ENCODE measurements at places on chromosomes 3 and 15.
A peak's percentile ranks its signal among the peaks of the same experiment; 100 is the strongest.

GRCh38 chr3:42071904-42072812, 19.0 kb upstream of the TRAK1 start:
- peak; percentile 96 for DNase-seq

DNA sequence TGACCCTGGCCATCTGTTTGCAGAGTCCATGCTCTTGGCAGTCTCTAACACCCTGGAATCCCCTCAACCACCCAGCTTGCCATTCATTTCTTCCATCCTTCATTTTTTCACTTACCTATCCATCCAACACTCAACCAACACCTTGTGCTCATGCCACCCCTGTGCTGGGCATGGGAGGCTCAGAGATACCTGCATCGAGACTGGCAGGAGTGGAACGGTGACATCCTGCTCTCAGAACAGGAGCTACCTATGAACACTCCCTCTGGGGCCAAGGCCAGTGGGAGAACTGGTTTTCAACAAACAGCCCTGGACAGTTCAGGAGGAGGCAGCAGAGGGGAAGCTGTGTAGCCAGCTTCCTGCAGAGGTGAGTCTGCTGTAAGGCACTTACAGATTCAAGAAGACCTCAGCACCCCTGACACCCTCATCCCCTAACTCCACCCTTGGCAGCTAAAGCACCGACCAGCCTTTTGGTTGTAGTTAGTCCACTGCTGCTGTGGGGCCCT, 19.5 kb upstream of the ATP2B2 start:
- DNase-seq = peak; percentile 33

DNA sequence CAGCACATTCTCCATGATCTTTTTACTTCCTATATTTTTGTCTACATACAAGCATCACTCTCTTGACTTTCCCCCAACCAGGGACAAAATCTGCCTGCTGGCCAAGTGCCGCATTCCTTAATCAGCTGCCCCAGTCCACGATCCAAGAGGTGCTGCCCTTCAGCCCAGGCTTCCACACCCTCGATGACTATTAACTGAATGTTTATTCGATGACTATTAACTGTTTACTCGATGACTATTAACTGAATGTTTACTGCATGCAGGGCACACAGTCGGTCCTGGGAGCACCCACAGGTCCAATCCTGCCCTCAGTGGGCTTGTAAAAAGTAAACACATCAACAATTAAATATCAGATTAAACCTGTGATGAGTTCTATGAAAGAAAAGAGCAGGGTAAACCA, 256.9 kb downstream of the ARRDC4 start:
- no peak for DNase-seq

- DNase-seq = no peak
These were observed 84.7 kb downstream of the MRPL46 start for GRCh38 chr15:88382482-88382983.

DNA sequence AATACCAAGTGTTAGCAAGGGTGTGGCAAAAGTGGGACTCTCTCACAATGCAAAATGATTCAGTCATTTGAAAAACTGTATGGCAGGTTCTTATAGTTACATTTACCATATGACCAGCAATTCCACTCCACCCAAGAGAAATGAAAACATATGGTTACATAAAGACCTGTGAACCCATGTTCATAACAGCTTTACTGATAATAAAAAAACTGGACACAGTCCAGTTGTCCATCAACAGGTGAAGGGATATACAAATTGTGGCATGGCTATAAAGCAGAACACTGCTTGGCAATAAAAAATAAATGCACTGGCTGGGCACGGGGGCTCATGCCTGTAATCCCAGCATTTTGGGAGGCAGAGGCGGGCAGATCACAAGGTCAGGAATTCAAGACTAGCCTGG, 30.8 kb downstream of the RAD18 start:
- no peak for DNase-seq

- no peak for DNase-seq
These were observed 292.8 kb downstream of the MEX3B start for GRCh38 chr15:81752974-81753373.

DNA sequence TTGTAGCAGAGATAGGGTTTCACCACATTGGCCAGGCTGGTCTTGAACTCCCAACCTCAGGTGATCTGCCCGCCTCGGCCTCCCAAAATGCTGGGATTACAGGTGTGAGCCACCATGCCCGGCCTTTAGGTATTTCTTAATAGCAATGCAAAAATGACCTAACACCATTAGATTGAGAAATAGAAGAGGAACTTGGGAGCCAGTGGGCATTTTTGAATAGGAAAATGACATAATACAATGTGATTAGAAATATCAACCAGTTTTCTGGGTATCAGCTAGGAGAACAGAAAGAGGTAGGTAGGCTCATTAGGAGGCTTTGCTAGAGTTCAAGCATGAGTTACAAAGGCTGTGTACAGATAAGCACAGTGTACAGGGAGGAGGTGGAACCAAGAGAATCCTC, 101.8 kb upstream of the TBC1D5 start:
- no peak for DNase-seq

DNA sequence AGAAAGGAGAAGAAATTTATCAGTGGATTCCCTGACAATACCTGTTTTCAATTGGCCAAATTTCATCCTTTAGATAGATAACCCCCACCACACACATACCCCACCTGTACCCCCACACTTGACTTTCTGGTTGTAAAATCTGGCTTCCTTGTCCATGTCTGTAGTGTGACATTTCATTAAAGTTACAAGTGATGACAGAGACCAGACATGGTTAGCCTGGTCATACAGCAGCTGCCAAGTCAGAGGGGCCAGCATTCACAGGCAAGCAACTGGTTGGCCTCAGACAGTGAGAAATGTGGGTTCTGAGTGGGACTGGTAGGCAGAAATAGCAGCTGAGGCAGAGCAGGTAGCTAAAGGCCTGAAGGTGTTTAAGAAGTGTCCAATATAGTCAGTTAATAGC, 238.6 kb upstream of the SOX14 start:
- no peak for DNase-seq

GRCh38 chr3:103337179-103337845, 902.5 kb downstream of the ZPLD1 start:
- no peak for DNase-seq

GRCh38 chr3:174531262-174531982, 327.7 kb upstream of the NAALADL2 start:
- DNase-seq = no peak

GRCh38 chr15:75200765-75201615, 692 bp upstream of the C15orf39 start:
- DNase-seq = peak; percentile 78

DNA sequence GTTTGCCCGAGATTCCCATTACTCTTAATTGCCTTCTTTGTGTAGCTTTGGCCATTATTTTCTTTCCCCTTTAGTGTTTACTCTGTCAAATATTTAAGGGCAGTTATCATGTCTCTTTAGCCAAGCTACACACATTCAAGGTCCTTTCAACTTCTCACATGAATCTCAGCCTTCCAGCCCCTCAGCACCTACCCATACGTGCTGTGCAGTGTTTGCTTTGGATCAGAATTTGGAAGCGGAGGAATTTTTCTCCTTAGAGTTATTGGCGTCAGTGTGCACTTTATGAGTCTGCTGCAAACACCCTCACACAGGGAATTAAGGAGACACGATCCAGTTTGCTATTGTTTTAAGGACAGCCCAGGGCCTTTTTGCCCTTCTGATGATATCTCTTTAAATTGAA, 231.6 kb downstream of the CACNA2D3 start:
- no peak for DNase-seq

GRCh38 chr3:65915477-65915876, 123.2 kb downstream of the MAGI1 start:
- no peak for DNase-seq

GRCh38 chr3:46454209-46454595, 10.5 kb downstream of the LTF start:
- no peak for DNase-seq

DNA sequence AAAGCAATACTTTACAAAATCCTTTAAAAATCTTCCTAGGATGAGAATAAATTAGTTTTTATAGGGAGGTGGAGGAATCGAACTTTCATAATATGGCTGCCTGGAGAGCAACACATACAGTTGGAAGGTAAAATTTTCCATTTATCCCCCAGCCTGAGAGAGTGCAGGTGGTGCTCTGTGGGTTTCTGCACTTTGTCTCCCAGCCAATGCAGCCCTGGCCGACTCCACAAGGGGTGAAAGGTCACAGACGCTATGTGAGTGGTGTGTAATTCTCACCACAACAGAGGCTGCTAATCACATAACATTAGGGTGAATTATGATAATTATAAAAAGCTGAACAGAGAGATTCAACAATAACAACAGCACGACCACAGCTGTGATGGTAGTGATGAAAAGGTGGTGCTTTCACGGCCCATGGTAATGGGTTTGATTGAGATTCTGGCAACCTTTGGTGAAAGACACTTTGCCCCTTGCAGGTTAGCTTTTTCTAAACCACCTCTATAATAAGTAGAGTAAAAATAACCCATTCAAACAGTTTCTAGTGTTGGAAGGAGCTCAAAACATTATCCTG, 30.1 kb upstream of the NANOGP8 start:
- no peak for DNase-seq

DNA sequence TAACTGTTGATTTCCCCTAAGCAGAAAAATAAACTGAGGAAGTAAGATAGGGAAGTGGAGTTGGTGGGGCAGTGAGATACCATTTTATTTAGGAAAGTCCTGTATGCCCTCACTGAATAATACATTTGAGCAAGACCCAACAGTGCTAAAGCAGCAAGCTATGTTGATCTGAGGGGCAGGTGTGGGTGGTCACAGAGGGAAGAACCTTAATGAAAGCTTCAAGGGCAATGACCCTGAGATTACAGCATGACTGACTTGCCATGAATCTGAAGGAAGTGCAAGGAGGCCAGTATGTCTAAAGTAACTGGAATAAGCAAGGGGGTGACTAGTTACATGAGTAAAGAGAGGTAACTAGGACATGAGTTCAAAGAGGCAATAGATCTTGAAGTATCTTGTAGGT, 159.5 kb downstream of the CD47 start:
- no peak for DNase-seq

DNA sequence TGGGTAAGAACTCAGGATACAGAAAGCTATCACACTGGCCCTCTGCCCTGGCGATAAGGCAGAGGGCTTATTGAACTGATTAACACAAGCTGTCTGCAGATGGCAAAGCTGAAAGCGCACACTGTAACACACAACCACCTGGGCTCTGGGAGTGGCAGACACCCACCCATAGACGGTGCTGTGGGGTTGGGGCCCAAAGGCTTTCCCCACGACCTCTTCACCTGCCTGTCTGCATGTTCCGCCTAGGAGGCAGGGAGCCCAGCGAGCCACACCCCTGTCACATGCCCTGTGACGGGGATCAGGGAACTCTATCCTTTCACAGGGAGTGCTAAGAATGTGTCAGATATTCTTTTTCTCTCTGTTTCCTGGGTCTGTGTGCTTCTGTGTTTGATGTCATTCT, 12.1 kb upstream of the TFG start:
- DNase-seq = no peak

GRCh38 chr15:50358845-50359244, 3.8 kb upstream of the GABPB1 start:
- no peak for DNase-seq

DNA sequence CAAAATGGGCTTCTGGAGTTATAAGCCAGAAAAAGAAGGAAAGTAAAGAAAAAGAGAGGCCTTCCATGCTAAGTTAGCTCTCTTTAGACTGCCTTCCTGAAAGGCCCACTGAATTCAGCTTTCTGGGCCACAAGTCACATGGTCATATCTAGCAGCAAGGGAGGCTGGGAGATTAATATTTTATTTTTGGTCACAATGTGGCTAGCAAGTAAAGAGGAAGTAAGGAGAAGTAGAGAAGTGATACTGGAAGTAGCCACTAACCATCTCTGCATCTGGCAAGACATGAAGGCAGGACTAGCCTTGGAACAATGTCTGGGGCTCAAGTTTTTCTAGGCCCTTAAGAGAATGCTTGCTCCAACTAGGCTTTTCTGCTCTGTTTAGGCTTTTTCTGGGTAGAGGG, 81.8 kb upstream of the UBE2E1 start:
- no peak for DNase-seq

DNA sequence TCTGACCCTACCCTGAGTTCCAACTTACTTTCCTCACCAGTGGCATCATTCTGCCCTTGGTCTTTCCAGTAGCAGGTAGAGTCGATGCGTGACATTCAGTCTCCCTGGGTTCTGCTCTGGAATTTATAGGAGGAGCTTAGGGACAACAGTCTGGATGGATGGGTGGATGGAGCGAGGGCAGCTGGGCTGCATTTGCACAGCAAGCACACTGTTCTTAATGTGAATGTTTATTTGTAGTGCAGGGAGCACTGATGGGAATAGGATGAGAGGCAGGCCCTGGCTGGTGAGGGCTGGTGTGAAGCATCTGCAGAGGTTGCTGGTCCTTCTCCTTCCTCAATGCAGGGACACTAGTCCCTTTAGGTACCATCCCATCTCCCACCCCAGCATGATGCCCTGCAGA, 176.2 kb downstream of the EPHB1 start:
- no peak for DNase-seq

GRCh38 chr3:86595696-86596095, 395.3 kb downstream of the VGLL3 start:
- DNase-seq = no peak

DNA sequence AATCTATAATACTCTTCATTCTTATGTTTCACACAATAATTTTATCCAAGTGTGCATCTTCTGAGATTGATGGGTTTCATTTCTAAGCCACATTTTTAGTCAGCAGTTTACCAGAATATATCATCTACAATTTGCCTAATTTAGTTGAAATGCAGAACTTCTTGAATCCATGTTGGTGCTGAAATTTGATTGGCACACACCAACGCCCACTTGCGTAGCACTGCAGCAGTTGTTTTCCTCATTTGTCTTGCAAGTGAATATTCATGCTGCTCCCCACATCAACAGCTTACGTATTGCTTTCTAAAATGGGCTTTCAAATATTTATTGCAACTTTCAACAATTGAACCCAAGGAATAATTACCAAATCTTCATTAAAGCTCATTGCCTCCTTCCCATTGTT, 87.8 kb upstream of the CTDSPL start:
- DNase-seq = no peak

- no peak for DNase-seq
These were observed 1.2 kb upstream of the RYK start for GRCh38 chr3:134251731-134252391.

DNA sequence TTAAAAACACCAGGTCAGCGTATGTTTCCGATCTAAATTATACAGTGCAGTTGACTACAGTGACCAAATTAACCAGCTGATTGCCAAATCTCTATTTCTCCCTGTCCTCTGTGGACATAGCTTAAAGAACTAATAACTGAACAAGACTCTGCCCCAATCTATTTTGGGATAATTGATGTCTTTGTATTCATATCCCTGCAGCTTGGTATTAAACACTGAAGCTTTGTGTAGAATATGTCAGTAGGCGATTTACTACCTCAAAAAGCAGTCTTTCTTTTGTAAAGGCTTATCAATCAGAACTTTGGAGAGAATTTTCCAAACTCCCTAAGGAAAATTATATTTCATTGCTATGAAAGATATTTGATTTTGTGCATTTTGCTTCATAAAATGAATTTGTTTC, 258.2 kb downstream of the SOX2 start:
- no peak for DNase-seq

- DNase-seq = no peak
These were observed 76.6 kb downstream of the PGPEP1L start for GRCh38 chr15:98931004-98931403.
